Kasumi-1 (cell line): ENCODE measurements at places on chromosomes 2 and 18.
A peak's percentile ranks its signal among the peaks of the same experiment; 100 is the strongest.

- no peak for DNase-seq
Observed at GRCh38 chr2:239042551-239043320, 194.9 kb downstream of the TWIST2 start.

GRCh38 chr2:939936-940601 is 10.6 kb upstream of the SNTG2 start:
- DNase-seq: no peak

DNA sequence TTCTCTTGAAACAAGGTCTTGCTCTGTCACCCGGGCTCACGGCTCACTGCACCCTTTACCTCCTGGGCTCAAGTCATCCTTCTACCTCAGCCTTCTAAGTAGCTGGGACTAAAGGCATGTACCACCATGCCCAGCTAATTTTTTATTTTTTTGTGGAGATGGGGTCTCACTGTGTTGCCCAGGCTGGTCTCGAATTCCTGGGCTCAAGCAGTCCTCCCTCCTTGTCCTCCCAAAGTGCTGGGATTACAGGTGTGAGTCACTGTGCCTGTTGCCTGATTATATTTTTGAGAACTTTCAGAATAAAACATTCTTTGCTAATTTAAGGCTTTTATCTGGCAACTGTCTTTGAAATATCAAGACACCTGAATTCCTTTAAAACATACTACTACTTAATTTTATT is 47.9 kb downstream of the BIRC6 start:
- DNase-seq: no peak

GRCh38 chr2:216731465-216731864 is 36.1 kb upstream of the IGFBP5 start:
- DNase-seq: no peak

GRCh38 chr2:191108331-191108730 is 42.5 kb downstream of the STAT4 start:
- no peak for DNase-seq

GRCh38 chr2:109317471-109318095 is 188.6 kb downstream of the SH3RF3 start:
- no peak for DNase-seq

- DNase-seq: no peak
Observed at GRCh38 chr18:3689986-3690763, 240.2 kb downstream of the TGIF1 start.

DNA sequence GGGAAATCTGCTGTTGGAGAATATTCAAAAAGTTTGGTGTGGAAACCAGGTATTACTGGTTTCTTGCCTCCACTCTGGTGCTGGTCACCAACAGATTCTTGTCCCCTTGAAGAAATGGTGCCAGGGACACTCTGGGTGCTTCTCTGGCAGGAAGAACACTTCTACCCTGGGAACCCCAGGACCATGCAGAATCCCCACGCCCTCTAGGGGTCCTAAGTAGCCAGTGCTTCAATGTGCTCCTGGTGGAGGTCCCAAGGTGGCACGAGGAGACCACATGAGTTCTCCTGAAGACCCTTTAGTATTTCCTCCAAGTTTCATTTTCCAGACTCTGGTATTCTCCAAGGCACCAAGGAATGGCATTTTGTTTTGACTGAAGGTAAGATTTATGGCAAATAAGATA is 380.6 kb downstream of the TSN start:
- peak; percentile 58 for DNase-seq

DNA sequence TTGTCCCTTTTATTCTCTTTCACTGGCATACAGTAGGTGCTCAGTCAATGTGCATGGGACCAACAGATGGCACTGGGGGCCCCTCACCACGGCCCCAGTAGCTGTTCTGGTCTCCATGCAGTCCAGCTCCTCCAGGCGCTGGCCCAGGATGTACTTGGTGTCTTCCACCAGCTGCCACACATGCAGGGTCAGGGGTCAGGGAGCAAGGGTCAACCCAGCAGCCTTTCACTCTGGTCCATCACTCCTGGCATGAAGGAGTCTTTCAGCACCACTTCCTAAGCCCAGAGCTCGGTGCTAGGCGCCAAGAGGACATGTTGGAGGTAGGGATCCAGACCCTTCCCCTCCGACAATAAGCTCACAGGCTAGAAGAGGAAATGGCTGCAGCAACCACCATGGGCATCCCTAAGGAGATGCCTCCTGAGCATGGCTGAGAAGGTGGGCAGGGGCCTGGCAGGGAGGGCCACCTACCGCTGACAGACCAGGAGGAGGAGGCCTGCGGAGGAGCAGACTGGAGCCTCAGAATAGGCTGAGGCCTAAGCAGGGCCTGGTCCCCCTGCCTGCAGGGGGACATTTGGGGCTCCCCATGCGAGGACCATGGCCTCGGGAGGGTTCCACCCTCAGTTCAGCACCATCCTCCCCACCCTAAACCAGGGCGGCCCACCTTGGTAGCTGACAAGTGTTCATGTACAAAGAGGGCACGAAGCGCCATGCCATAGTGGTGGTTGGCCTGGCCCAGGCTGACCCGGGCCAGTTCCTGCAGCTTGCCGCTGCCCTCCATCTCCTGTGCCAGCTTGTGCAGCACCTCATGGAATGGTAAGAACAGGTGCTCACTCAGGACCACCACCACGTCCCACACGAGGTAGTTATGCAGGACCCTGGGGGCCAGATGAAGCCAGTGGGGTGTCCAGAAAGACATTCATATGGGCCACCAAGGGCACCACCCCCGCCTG is 10.2 kb downstream of the ALPG start:
- DNase-seq: no peak

GRCh38 chr2:118859157-118859770 is 11.8 kb upstream of the EN1 start:
- no peak for DNase-seq

- no peak for DNase-seq
Observed at GRCh38 chr18:63506336-63506646, 29.5 kb downstream of the SERPINB5 start.

DNA sequence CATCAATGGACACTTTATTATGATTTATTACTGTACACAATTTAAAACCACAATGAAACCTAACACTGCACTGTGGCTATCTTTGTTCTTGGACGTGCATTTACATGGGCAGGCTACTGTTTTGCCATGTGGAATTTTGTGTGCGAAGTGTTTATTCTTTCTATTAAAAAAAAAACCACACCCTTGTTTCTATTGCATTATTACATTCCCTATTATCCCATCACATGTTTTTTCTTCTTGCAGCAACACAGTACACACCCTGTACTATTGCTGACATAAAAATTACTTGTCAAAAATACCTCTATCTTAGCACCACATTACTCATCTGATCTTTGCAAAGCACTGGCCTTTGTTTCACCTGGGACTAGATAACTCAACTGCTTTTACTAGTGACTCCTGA is 1.5 kb downstream of the RNF152 start:
- DNase-seq: no peak

- no peak for DNase-seq
Observed at GRCh38 chr2:150271952-150272802, 215.3 kb downstream of the RND3 start.

DNA sequence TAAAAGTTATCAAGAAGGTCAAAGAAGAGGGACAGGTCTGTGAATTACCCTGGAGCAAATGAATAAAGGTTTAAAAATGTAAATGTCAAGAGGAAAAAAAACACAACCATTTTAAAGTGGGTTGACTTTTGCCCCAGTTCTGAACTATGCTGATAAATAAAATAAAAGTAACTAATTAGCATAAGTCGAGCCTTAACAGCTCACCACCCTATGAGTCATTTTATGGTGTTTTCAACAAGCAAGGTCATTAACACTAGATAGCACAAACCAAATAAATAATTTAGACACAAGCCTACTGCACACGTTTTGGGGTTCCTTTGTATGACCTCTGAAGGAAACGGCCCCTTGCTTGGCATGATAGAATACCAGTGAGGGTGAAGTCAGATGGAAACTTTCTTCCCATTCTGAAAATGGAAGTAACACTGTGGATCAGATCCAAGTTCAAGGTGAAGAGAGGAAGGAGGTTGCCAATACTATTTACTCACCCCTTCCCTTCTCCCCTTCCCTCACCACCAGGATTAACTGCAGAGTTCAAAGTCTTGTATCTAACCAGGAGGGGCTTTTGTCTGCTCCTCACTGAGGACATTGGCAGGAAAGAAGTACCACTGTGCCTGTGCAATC is 380.0 kb upstream of the ACVR2A start:
- no peak for DNase-seq

DNA sequence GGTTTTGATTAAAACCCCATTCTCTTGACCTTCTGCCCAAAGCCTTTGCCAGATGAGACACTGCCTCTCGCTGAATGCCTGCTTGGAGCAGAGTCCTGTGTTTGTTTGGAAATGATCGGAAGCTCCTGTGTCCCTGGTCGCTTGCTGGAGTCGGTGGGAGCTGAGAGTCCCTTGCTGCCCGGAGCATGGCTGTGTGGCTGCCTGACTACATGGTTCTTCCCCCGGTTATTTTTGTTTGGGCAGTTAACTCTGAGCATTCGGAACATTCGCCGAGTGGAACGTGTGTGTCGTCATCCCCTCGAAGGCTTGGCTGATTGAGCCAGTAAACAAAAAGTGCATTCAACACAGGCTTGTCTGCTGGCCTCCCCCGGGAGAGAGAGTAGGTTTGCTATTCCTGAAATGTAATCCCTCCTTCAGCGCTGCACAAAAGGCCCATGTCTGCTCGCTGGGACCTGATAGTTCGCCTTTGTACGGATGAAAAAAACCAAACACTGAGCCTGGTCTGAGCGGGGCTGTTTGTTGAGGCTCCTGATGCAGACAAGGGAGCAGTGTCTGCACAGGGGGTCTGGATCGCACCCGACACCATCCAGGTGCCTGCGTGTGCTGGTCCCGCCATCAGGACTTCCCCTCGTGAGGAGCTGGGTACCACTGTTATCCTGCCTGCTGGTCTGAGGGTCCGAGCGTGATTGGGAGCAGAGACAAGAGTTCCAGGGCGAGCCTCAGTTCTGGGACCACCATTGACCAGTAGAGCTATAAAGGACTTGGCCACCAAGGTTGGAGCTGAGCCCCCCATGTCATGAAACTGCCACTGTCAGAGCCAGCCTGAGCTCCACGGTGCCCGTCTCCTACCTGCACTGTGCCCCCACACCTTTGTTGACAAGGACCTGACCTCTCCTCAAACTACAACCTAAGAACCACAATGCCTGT is 83.8 kb downstream of the AGAP1 start:
- DNase-seq: no peak

DNA sequence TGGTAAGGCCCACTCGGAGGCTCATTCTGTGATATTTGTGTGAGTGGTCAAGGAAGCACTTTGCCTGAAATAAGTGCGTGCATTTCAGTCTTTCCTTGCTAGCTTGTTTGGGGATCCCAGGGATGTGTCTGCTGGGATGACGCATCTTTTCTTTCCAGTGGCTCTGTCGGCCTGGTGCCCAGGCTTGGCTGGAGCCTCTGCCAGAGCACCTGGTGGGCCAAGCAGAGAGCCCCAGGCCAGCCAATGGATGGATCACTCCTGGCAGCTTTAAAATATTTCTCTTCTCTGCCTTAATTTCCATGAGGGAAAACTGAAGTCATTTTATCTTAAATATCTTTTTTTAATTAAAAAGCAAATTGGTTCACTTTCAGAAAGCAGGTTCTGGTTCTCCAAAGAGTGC is 501.8 kb upstream of the HS6ST1 start:
- DNase-seq: no peak

- peak; percentile 16 for DNase-seq
Observed at GRCh38 chr2:25845843-25846505, 32.3 kb downstream of the ASXL2 start.

DNA sequence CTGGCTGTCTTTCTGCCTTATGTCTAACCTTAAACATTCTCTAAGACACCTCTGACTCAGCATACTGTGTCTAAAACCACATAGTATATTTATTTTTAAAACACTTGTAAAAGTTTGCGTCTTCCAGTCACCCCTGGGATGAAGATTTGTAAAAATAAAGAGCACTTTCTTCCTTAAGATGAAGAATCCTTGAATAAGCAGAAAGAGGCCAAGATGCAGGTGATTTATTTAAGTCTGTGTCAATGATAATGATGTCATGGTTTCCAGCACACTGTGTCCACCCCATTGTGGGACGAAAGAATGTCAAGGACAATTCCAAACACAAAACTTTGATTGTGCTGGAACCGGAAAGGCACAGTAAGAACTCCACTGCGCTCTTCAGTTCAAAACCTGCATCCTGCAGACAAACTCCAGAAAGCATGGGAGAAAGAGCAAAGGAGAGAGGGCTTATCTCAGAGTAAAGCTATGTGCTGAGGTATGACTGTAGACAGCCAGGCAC is 92.9 kb downstream of the ZEB2 start:
- DNase-seq: no peak
